ENCODE measurements at places on chromosomes 7 and 10.
A peak's percentile ranks its signal among the peaks of the same experiment; 100 is the strongest.

DNA sequence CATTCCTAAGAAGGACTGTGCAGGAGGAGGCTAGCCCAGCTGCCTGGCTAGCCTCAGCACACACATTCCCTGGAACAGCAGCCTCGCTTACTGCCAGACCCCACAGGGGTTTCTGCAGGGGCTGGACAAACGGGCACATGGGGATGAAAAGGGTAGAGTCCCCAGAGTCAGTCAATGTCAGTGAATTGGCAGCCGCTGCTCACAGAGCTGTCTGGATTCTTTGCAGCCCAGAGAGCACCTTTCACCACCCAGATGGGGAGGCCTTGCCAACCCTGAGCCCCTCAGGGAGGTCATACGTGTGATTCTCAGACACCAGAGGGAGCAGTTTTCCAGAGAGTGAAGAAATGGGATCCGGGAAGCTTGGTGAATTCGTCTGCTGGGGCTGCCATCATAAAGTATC, 143.3 kb downstream of the KCNMA1 start:
- DNase-seq: no peak

DNA sequence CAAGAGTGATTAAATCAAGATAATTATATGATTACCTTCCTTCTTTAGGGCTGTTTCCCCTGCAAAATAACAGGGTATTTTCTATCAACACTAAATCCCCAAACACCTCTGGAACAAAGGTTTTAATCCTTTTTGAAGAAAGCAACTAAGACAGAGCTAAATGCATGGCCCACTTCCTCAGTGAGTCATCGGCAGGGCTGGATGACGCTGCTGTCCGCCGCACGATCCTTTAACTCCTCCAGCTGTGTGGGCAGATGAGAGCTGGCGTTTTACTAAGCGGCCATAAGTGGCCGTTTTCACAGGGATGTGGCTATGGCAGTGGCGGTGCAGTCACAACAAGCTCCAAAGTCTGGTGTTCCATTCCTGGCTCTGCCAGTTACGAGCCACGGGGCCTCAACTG, 76.0 kb upstream of the C1QL3 start:
- DNase-seq: peak; percentile 56

DNA sequence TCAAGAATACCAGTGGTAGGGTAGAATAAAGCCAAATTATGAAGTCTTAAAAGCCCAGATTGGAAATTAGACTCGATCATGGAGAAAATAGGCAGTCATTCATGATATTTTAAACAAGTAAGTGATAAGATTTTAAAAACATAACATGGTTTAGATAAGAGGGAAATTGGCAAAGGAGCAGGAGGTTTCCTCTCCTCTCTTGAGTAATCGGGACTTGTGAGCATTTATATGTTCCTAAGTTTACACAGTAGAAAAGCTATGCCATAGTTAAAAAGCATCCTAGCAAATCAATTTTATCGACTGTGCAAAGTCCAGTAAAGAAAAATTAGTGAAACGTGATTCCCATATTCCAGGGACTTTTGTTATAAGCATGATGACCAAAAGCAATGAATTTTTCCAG, 313.2 kb downstream of the AHR start:
- DNase-seq: no peak

DNA sequence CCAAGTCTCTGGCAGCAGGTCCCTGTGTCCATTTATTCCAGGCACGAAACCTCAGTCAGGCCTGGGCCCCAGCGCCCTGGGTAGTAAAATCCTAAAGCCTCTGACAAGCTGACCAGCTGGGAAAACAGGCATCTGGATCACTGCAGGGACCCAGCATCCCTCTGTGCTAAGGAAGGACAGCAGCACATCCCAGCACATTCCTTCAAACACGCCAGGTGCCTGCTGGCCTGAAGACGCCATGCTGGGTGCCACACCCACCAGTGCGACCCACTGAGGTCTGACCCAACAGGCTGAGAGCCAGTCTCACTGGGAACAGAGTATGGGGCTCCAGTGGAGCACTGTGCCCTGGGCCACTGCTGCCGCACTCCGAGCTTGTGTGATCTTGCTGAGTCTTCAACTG, 6.4 kb downstream of the DNAJB12 start:
- DNase-seq: no peak

- DNase-seq: peak; percentile 53
Observed at GRCh38 chr10:6669269-6669859, 89.3 kb upstream of the PRKCQ start.

- DNase-seq: no peak
Observed at GRCh38 chr7:92606985-92607384, 16.8 kb upstream of the FAM133B start.

GRCh38 chr7:55059021-55059420, 40.2 kb downstream of the EGFR start:
- DNase-seq: no peak

- no peak for DNase-seq
Observed at GRCh38 chr7:24548390-24548789, 24.9 kb upstream of the PALS2 start.

DNA sequence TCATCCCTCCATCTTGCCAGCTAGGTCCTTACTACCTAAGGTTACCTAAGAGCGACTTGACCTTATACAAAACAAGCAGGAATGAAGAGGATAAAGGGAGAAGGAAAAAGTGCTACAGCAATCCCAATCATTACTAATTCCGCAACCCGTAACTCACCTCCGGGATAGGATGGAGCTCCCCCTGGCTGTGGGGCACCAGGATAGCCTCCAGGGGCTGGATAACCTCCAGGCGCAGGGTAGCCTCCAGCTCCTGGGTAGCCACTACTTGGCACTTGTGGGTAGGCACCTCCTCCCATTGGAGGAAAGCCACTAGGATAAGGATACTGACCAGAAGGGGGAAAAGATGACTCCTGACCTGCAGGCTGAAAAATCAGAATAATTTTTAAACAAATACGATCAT, 15.8 kb downstream of the ANXA7 start:
- no peak for DNase-seq

DNA sequence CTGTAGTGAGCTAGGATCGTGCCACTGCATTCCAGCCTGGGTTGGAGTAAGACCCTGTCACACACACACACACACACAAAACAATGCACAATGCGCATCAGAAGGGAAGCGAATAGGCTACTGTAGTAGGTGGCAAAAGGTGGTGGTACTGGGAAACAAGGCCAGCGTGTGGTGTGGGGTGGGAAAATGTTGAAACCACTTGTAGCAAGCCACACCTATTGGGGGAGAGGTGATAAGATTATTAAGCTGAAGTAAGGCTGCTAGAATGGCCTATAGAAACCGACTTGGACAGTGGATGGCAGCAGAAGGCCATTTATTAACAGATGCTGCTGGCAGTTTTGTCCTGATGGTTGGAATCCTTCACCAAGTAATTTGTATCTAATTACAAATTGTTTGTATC, 7.2 kb upstream of the CHCHD1 start:
- no peak for DNase-seq

- peak; percentile 7 for DNase-seq
Observed at GRCh38 chr10:47262606-47263533, 37.1 kb upstream of the GDF10 start.

DNA sequence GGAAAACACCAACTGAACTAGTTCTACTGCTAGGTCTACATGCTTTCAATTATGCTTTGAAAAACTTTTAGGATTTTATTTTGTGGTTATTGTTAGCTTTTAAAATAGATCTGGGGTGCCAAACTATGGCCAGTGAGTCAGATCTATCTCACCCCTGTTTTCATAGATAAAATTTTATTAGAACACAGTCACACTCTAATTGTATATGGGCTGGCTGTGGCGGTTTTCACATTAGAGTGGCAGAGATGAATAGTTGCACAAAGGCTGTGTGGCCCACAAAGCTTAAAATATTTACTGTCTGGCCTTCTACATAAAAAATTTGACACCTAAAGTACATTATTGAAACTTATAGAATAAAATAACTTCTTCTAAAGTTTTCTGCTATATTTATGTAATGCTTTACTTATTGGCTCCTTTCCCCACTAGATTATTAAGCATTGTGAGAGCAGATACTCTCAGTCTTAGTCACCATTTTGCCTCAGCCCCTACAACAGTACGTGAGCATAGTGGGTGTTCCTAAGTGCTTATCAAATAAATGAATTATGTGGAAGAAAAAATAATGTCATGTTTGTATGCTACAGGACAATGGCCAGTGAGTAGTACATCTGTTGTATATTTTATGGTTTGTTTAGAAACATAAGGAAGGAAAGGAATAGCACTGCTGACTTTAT, 5.4 kb upstream of the SUV39H2 start:
- peak; percentile 41 for DNase-seq

- peak; percentile 17 for DNase-seq
Observed at GRCh38 chr10:33453081-33454025, 118.9 kb upstream of the NRP1 start.

- no peak for DNase-seq
Observed at GRCh38 chr7:126529833-126530232, 722.9 kb downstream of the GRM8 start.

- no peak for DNase-seq
Observed at GRCh38 chr10:119460369-119461195, 81.9 kb downstream of the RGS10 start.

GRCh38 chr7:38262545-38262944, 10.9 kb downstream of the TARP start:
- no peak for DNase-seq

DNA sequence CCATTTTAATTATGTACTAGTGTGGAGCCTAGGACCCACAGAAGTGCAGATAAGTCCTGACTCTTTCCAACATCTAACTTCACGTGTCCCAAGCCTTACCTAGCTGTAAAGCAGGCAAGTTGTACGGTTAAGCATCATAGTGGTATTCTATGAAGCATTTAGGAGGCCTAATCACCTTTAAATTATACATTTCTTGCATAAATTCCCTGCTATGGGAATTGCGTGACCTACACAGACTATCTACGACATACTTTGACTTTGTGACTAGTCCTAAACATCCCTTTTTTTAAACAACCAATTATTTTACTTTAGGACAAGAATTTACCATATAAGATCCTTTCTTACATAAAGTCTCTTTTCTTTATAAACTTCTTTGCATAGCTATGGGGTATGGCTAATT, 37.7 kb upstream of the LRGUK start:
- no peak for DNase-seq
